ENCODE measurements at places on chromosomes 11 and 22.
A peak's percentile ranks its signal among the peaks of the same experiment; 100 is the strongest.

- no peak for DNase-seq
Measured at GRCh38 chr22:17811119-17811518, 36.9 kb upstream of the BID start.

GRCh38 chr11:111422494-111423249 lies 43.6 kb upstream of the POU2AF1 start:
- DNase-seq = peak; percentile 53

GRCh38 chr11:80362563-80363340 lies 921.9 kb upstream of the TENM4 start:
- DNase-seq = no peak

GRCh38 chr11:95254131-95254704 lies 23.2 kb upstream of the SESN3 start:
- DNase-seq = peak; percentile 89

DNA sequence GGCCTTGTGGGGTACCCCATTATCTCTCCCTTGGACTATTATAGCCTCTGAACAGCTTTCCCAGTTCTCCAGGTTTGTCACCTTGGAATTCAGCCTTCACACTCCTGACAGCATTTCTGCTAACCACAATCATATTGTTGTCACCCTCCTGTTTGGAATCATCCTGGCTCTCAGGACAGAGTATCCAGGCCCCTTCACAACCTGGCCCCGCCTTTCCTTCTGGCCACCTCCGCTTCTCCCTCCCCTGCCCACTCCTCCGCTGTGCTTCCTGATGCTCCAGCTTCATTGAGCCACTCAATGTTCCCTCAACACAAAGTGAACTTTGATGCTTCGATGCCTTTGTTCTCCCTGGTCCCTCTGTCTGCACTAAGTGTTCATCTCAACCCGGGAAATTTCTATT lies 3.1 kb downstream of the GPR83 start:
- no peak for DNase-seq

DNA sequence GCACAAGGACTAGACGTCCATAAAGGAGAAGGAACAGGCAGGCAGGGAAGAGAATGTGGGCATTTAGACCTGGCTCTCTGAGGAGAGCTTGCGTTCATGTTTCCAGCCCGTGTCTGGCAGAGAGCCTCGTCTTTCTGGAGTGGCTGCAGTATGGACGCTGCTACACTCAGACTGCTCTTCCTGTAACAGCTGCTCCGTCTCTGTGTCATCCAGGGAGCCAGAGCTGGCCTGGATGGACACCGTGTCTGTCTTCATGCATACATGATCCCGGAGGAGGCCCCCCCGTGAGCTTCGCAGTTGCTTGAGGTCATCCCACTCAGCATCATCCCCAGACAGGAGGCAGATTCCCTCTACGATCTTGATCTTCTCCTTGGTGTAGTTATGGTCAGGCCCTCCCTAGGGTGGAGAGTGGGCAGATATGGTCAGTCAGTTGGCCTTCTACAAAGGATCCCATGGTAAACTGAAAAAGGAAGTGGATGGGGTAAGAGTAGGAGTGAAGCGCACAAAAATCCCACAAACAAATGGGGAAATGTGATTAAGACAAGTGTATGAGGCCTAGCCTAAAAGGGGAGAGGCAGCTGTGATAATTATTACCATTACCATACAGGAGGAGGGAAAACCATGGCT lies 13.0 kb upstream of the CKAP5 start:
- DNase-seq = no peak

- no peak for DNase-seq
Measured at GRCh38 chr11:108877178-108877577, 212.3 kb downstream of the DDX10 start.

GRCh38 chr22:42970029-42970428 lies 44.9 kb downstream of the PACSIN2 start:
- DNase-seq = no peak

DNA sequence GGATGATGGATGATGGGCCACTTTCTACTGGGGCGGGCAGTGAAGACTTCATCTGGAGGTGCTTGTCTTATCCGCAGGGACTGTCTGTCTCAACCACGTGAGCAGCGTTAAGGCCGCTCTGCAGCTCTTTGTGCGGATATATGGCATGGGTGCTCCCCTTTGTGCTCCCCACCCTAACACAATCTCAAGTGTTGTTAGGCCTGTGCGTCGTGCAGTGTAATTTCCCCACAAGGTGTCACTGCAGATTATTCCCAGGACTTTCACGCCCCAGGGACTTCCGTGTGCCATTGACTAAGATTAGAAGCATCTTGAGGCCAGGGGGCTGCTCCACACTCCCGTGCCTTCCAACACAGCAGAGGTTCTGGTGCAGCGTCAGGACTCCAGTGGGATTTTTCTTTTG lies 65.3 kb downstream of the TBC1D22A start:
- no peak for DNase-seq

GRCh38 chr11:77213589-77214428 lies 85.8 kb downstream of the MYO7A start:
- DNase-seq = no peak

DNA sequence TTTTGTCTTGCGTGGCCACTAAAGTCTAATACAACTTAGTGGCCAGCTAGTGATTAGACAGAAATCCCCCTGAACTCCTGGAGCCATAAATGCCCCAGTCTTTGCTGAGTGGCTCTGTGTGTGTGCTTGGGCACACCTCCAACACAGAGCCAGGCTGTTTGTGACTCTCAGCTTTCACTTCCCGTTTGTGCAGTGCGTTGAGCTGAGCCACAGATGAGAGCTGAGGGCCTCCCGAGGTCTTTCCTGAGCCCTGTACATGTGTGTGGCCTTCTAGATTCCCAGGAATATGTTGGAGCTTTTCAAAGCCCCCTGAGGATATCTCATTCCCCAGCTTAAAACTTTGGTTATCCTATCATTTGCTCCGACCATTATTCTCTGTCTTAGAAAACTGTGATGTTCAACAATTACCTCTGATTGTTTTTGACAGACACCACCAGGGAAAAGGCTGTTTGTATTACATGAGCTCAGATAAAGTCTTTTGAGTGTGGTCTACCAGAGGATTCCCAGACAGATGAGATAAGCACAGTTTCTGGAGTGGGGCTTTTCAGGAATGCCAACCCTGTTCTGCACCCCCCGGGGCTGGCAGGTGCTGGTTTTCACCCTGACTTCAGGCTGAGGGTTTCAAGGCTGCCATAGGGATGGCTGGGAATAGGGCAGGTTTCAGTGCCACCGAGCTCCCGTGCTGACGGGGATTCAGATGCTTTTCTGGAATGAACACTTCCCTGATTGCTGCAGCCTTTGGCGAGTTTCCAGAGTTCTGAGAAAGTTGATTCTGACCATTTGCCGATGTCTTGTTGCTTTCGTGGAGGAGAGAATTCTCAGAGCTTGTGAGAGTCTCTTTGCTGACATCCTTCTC lies 23.8 kb downstream of the IGHMBP2 start:
- no peak for DNase-seq

DNA sequence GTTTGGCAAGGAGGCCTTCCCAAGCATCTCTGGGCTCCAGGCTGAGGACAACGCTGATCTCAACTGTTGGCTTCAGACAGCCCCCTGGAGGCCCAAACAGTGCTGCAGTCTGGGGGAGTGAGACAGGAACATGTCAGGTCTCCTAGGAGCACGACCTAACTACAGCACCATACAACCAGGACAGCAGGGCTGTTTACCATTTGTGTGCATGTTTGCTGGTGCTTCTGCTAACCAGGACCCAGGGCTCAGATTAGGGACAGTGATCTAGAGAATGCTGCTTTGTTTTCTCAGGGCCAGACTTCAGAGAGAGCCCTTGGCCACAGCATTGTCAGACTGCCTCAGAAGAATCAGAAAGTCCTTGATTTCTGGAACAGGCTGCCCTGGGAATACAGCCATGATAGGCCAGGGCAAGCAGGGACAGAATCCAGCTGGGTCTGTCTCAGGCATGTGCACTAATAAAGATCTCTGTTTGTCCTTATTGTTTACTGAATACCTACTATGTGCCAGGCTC lies 126.5 kb downstream of the VPREB1 start:
- DNase-seq = no peak

- DNase-seq = peak; percentile 12
Measured at GRCh38 chr11:56783448-56784041, 35.0 kb upstream of the OR9G4 start.

GRCh38 chr11:14079011-14079410 lies 116.5 kb downstream of the SPON1 start:
- peak; percentile 24 for DNase-seq

DNA sequence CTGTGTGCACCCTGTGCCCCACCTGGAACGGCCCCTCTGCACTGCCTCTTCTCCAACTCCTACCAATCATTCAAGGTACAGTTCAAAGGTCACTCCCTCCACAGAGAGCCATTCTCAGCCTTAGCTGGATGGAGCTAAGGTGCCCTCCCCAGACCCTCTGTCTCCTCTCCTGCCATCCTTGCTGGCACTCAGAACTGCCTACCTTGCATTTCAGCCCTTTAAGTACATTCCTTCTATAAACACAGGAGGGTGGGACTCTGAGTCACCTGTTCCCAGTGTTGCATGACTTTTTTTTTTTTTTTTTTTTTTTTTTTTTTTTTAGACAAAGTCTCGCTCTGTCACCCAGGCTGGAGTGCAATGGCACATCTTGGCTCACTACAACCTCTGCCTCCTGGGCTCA lies 8.6 kb downstream of the TTLL1 start:
- no peak for DNase-seq

DNA sequence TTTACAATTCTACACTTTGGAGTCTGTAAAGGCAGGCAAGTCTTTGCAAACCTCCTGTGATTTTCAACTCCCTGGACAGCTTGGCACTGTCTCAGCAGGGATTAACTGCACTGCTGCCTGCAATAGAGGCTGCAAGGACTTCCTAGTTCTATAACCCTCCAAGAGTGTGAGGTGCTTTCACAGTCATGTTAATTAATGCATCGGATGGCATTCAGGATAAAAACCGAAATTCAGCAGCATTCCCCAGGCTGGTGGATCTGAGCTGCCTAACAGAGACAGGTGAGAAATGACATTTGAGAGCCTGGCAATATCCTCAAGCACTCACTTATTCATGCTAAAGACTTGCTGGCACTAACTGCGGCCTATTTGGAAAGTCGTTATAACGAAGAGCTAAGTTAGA lies 85.0 kb downstream of the LARGE1 start:
- no peak for DNase-seq

- no peak for DNase-seq
Measured at GRCh38 chr11:132264616-132265015, 894.2 kb downstream of the NTM start.

- DNase-seq = no peak
Measured at GRCh38 chr11:111452817-111453552, 59.2 kb downstream of the BTG4 start.

GRCh38 chr22:43185860-43186261 lies 1.1 kb downstream of the TTLL12 start:
- no peak for DNase-seq

DNA sequence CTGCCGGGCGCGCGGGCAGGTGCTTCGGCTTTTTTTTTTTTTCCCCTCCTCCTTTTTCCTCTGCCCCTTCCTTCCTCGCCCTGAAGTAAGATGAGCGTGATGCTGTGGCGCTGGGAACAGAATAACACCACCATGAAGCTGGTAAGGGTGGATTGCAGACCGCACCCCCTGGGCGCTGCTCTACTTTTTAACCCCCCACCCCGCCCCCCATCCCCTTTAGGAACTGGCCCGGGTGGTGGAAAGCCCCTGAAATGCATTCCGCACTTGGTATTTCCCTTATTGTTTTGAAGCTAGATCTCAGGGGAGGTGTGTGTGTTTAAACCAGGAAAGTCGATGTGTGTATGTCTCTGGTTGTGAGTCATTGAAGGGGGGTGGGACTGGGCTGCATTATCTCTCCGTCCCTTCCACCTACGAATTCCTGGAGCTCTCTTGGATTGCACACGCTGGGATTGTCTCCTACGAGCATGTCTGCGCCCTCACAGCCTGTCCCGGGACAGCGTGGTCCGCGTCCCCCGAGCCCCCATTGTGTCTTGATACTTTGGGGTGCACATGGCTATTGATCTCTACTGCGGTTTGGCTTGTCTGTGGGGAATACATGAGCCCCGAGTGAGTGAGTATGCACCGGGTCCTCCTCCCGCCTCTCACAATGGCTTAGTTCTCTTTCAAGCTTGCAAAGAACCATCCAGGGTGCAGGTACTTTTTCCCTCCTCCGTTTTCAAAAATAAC lies 64.9 kb downstream of the NAV2 start:
- no peak for DNase-seq

- DNase-seq = no peak
Measured at GRCh38 chr11:100860318-100861155, 173.4 kb downstream of the ARHGAP42 start.

DNA sequence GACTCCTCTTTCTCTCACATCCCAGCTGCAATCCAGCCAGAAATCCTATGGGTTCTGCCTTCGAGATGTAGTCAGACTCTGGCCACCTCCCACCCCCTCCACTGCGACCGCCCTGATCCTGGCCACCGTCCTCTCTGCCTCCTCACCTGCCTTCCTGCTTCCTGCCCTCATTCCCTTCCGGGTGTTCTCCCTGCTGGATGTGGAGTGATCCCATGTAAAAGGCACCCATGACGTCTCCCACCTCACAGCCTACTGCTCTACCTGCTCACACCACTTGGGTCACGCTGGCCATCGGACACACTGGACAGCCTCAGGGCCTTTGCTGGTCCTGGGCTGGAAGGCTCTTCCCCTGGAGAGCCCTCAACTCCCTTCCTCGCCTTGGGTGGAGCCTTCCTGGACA lies 33.7 kb upstream of the CD5 start:
- no peak for DNase-seq

DNA sequence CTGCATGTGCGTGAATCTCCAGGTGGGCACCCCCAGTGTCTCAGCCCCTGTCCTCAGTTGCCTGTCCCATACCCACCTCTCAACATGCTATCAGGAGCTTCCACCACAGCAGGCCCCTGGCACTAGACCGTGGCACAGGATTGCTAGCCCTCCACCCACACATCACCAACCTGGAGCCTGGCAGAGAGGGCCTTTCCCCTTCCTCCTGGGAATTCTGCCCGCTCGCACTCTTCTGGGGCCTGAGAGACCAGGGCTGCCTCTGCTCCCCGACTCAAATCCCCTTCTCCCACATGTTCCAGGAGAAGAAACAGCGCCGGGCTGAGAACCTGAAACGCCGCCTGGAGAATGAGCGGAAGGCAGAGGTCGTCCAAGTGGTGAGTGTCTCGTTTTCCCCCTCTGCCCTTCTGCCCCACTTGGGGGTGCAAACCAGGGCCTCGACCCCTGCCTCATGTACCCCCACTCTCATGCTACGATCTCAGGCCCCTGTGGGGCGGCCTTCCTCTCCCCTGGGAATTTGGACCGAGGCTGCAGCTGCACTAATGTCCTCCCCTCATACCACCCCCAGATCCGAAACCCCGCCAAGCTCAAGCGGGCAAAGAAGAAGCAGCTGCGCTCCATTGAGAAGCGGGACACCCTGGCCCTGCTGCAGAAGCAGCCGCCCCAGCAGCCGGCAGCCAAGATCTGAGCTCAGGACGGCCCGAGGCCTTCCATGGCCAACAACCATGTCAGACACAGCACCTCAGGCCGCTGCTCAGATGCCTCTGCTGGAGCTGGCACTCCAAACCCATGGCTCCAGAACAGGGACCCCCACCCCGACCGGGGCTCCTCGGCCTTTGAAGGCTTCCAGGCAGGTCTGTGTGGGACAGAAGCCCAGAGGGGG lies 5.9 kb downstream of the PTGDR2 start:
- no peak for DNase-seq

- DNase-seq = no peak
Measured at GRCh38 chr11:59778122-59778521, 22.9 kb downstream of the STX3 start.
